ENCODE measurements at places on chromosomes 5 and 9.

DNA sequence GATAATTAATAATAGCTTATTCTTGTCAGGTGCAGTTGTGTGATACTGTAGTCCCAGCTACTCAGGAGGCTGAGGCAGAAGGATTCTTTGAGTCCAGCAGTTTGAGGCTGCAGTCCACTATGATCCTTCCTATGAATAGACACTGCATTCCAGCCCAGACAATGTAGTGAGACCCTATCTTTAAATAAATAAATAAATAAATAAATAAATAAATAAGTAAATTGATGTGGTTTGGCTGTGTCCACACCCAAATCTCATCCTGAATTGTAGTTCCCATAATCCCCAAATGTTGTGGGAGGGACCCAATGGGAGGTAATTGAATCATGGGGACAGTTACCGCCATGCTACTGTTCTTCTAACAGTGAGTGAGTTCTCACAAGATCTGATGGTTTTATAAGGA, 5.6 kb upstream of the ELL2 start:
- DNase-seq, result no peak

GRCh38 chr9:75088646-75089372, 495 bp downstream of the OSTF1 start:
- DNase-seq, result peak; percentile 84

DNA sequence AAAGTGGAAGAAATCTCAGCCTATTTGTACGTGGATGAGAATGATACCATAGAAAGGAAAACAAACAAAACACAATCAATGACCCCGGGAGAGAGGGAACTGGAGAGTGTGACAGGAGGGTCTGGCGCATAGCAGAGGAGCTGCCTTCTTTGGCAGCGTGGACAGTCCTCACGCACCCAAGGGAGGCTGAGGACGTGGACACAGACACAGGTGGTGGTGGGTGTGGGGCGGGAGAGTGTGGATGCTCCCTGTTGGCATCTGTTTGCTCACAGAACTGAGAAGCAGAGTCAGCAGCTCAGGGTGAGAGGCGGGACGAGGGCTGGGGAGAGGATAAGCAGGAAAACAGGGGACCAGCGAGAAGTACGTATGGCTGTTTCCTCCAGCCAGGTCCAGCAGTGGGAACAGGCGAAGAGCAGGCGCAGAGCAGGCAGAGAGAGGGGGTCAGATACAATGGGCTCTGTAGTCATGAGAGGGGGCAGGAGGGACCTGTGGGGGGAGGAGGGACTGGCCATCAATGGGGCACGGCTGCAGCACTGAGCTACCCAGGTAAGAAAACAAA, 10.0 kb downstream of the CMBL start:
- no peak for DNase-seq

- no peak for DNase-seq
These were observed 18.2 kb downstream of the NRG2 start for GRCh38 chr5:140024928-140025327.

DNA sequence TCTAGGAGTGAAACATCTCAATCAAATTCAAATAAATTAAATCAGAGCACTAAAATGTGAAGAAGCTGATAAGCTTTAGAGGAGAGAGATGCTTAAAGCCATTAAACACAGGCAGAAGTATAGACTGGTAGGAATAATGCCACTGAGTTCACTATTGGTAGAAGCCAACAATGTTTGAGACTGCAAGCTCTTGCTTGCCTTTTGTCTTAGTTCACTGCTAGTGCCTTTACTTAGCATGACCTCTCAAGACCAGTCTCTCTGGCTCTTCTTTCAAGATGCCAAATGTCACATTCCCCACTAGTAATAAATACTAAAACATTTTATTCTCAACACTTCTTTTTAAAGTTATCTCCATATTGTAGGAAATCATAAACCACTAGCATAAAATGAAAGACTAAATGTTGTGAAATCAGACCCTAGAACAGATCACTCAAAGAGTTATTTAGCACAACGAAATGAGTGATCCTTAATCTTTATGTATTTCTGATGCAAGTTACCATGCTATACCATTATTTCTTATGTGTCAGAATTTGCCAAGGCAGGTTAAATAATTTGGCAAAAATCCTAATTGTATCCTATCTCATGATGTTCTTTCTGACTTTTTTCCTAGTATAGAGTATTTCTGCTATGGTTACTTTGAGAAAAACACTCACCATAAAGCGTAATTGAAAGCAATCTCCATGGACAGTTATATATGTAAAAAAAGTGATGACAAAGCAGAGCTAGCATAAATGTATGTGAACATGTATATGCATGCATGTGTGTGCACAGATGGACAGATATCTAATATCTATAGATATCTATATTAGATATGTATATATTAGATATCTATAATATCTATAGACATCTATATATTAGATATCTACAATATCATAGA, 57.5 kb downstream of the PJA2 start:
- DNase-seq, result no peak

DNA sequence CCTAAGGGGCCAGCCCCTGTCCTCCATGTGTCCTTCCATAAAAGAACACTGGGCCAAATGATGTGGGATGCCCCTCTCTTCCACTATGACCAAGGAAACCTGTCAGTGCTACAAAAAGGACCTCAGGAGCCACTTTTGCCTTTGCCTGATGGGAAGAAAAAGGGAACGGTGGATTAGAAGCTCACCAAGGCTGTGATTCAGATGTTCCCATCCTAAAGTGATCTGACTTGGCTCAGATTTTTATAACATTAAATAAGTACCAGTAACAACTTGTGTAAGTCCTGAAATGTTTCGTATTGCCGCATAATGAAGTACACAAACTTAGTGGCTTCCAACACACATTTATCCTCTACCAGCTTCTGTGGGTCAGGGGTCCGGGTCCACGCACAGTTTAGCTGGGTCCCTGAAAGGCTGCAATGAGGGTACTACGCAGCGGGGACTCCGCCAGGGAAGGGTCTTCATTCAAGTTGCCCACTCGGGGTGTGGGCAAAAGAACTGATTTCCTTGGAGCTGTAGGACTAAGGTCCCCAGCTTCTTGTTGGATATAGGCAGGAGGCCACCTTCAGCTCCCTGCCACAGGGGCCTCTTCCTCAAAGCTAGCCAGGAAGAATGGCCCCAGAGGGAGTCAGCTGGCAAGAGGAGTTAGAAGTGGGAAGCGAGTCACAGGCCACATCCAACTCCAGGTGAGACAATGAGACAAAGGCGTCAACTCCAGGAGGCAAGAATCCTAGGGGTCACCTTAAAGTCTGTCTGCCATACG, 60.4 kb downstream of the RAPGEF1 start:
- DNase-seq, result peak; percentile 29

DNA sequence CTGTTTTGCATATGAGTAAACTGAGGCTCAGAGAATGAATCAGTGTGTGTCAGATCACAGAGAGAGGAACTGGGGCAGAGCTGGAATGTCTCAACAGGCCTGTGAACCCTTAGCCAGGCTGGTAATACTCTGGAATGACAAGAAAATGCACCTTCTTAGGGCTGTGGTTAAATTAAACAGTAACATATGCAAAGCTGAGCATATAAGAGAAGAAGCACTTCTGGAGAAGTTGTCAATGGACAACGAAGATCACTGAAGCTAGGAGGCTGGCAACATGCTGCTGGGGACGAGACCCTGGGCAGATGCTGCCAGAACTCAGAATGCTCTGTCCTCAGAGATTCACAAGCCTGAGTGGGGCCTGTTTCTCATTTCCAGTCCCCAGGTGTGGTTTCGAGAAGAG, 64.6 kb upstream of the EPB41L4B start:
- DNase-seq, result no peak

GRCh38 chr9:137077758-137078693, 709 bp downstream of the UAP1L1 start:
- no peak for DNase-seq

DNA sequence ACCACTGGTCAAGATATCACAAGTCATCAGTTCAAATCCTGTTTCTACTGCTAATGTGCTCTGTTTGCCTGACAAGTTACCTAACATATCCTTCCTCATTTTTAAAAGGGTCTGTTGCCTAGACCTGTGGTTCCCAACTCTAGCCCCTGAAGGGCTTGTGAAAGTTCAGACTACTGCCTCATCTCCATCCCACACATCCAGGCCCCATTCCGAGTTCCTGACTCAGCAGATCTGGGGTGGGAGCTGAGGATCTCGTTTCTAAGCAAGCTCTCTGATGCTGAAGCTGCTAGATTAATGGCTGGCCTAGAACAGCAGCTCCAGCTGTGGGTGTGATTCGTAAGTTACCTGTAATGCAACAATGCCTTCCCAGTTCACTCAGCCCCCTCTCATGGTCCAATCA, 32.5 kb downstream of the S1PR3 start:
- no peak for DNase-seq

GRCh38 chr5:7794823-7795222, 56.1 kb downstream of the CFAP90 start:
- no peak for DNase-seq

DNA sequence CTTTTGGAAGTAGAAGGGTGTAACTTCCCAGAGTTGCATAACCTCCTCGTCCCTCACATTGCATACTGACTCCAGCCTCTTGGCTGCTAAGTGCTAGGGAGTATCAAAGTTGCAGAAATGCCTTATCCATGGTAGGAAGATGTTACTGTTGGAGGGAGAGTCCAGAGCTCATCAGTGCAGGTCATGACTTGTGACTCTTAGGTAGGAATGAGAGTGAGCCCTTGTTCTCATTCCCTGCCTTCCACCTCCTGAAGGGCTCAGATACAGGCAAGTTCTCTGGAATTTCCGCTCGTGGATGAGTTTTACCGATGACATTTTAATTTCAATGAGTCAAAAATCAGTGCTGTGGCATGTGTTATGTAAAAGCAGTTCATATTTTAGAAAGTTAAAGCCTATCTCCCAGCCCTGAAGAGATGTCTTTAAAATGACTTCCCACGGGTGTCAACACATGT, 17.0 kb downstream of the IRX1 start:
- DNase-seq, result peak; percentile 91

GRCh38 chr5:114734238-114734637, 372.4 kb downstream of the KCNN2 start:
- no peak for DNase-seq

DNA sequence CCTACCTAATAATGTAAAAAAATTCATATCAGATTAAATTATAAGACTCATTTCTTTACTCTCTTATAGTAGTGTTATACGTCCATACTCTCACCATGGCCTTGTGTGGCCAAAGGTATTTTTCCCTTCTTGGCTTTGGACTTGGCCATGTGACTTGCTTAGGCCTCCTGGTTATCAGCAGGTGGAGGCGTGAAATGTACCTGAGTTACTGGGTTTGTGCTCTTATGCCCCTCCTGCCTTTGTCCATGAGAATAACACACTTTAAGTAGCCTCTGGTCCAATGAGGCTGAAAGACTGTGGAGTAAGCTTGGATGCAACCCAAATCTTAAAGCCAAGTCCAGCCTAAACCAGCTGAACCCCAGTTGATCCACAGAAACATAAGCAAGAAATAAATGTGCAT, 68.7 kb downstream of the RETREG1 start:
- DNase-seq, result no peak

- DNase-seq, result no peak
These were observed 27.0 kb downstream of the C5 start for GRCh38 chr9:121023064-121023463.

DNA sequence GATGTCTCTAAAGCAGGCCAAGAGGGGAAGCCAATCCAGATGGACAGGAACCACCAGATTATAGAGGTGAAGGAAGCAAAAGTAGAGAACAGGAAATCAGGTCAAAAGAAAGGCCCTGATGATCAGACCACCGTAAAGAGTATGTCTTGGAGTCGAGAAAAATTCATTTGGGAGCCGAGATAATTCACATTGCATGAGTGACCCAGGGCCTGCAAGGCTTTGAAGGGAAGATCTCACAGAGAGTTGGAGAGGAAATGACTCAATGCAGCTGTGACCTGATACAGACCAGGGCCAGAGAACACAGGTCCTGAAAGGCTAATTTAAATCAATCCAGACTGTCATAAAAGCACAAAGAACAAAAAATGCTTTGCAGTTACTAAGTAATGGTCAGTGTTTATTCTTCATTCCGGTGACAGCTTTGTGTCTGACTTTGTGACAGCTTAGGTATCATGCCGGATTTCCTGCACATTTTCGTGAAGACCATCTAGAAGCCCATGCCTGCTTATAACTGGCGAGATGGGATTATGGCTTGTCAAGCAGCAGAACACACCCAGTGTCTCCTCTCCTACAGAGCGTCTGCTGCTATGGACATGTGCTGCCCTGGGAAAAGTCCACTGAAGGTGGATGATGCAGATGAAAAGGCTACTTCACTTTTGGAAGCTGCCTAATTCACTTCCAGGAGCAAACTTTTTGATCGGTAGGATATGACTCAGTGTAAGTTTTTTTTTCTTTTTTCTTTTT, 5.8 kb upstream of the ACTBL2 start:
- DNase-seq, result no peak

DNA sequence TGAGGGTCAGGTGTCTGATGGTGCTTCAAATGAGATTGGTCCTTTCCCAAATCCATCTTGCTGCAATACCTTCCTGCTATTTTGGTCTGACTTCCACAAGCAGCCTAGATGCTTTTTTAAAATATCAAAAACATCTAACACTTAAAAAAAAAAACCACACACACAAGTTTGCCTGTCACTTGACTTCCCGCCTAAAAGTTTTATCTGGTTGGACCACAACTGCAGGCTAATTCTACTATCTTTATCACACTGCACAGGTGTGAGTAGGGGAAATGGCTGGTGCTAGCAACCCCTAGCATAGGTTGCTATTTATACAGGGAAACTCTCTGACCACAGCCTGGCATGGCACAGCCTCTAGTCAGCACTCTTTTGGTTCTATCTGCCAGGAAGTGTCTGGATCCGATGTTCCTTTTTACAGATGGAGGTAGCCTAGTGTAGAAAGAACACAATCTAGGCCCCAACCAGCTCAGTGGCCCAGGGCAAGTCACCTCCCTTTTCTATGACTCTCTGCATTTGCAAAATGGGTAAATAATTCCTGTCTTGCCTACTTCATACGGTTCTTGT, at the start of gene HEMGN:
TSS of gene HEMGN (minus strand) at position 92 of the 564 bp plus-strand sequence. CDS start at position 56, 36 bp downstream.
- no peak for DNase-seq

DNA sequence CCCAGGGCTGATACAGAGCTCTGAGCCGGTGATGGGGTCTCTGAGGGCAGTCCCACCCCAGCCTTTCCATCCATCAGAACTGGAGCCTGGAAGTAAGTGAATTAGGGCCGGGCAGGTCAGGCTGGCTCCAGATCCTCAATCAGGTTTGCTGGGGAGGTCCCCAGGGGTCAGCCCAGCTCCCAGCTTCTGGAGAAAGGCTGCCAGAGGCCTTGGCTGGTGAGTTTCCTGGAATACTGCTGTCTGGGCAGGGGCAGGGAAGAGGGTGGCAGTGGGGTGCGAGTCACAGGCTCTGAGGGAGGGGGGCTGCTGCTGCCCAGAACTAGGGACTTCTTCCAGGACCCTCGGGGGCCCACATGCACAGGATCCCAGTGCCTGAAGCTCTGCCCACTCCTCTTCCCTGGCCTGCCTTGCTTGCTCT, 200.6 kb upstream of the MVB12B start:
- no peak for DNase-seq

DNA sequence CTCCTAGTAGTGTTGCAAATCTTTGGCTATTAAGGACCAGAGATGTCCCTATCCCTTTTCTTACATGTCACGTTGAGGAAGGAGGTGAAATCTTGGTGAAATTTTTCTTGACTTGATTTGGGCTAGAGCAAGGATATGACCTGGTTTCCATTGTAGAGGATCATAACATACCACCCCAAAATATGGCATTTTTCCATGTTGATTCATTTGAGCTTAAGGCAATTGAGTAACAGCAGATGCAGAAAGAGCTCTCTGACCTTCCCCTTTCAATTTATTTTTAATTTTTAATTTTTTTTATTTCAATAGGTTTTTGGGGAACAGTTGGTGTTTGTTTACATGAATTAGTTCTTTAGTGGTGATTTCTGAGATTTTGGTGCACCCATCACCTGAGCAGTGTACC, 61.2 kb upstream of the MAP1B start:
- no peak for DNase-seq

- no peak for DNase-seq
These were observed 80.8 kb downstream of the CD180 start for GRCh38 chr5:67115817-67116216.

- no peak for DNase-seq
These were observed 179.1 kb downstream of the MUSK start for GRCh38 chr9:110847671-110848070.

Data from foreskin keratinocyte (primary cell).